ENCODE measurements at places on chromosomes 2 and 18.

GRCh38 chr2:10720947-10721395 lies 459 bp upstream of the ATP6V1C2 start:
- no peak for DNase-seq

- DNase-seq = no peak
Observed at GRCh38 chr2:17101596-17101995, 416.6 kb downstream of the RAD51AP2 start.

DNA sequence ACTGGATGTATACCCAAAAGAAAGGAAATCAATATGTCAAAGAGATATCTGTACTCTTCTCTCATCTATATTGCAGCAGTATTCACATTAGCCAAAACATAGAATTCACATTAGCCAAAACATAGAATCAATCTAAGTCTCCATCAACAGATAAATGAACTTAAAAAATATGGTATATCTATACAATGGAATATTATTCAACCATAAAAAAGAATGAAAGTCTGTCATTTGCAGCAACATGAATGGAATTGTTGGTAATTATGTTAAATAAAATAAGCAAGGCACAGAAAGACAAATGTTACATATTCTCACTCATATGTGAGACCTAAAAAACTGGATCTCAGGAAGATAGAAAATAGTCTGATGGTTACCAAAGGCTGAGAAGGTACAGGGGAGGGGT lies 212.1 kb upstream of the ZC3H15 start:
- no peak for DNase-seq

- DNase-seq = no peak
Observed at GRCh38 chr2:42812899-42813479, 20.6 kb upstream of the HAAO start.

DNA sequence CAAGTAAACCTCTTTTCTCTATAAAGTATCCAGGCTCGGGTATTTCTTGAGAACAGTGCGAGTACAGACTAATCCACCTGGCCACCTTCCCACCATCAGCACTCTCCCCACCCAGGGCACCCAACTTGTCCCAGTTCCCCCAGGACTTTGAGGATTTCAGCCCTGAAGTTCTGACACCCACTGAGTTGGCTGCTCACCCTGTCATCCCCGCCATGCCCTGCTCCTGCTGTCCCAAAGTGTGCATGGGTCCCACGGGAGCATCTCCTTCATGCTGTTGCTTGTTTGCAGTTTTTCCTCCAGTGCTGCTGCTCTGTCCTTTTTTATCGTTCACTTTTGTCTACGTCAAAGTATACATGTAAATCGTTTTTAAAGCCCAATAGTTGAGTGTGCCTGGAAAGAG lies 273.9 kb downstream of the PHLPP1 start:
- no peak for DNase-seq

GRCh38 chr2:102618452-102619413 lies 620 bp upstream of the SLC9A2 start:
- no peak for DNase-seq

DNA sequence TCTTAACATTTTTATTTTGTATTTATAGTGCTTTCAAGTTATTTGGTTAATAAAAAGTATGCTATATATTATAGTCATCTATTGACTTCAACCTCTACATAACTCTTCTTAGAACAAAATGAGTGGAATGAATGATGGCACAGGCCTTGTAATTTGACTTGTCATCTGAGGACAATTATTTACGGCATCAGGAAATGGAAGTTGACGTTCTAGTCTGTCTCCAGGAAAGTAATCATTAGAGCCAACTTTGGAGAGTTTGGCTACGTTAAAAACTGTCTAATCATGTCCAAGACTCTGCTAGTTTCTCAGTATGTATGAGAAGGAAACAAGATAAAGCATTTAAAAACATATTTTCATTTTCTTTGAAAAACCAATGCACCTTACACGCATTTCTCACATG lies 353.6 kb downstream of the ARHGAP15 start:
- no peak for DNase-seq

- no peak for DNase-seq
Observed at GRCh38 chr18:3260995-3261372, 949 bp upstream of the MYL12B start.

DNA sequence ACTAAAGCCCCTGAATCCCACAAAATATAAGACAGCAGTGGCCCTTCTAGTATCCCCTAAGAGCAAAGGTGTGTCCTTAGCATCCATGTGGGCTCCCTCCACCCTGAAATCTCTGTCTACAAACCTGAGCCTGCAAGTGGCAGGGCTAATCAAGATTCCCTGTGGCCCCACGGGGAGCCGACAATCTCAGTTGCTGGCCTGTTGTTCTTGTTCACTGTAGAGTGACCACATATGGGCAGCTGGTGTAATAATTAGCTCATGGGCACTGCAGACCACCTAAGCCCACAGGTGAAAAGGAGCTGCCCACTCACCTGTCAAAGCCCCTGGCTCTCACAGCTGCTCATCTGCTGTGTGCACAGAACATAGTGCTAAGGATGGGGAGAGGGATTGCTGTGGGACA lies 102.3 kb downstream of the MRO start:
- no peak for DNase-seq

DNA sequence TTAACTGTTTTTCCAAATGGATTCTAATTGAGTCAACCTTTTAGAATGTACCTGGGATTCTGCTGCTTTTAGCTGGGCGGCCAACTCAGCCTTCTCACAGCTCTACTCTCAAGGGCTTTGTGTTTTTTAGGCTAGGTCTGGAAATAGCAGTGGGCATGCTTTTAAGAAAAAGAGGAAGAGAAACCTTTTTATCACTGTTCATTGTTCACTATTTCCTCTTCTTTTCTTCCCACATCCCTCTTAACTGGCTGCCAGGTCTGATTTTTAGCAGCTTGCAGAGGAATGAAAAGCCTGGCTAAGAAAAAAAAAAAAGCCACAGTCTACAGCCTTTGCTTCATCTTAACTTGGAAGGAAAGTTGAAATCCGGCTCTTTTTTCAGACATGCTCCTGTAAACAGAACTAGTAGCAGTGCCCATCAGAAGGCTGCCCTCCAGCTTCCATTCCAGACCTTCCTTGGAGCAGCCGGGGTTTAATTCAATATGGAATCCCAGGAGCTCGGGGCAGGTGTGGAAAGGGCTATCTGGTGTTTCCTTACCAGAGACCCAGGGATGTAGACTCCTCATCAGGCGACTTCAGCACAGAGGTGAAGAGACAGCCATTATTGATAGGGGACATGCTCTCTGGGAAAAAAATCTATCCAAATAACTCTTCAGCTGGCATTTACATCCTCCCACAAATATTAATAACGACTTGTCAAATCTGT lies 230.7 kb downstream of the MYO3B start:
- DNase-seq = no peak

- DNase-seq = no peak
Observed at GRCh38 chr2:178233428-178233827, 39.1 kb downstream of the OSBPL6 start.

DNA sequence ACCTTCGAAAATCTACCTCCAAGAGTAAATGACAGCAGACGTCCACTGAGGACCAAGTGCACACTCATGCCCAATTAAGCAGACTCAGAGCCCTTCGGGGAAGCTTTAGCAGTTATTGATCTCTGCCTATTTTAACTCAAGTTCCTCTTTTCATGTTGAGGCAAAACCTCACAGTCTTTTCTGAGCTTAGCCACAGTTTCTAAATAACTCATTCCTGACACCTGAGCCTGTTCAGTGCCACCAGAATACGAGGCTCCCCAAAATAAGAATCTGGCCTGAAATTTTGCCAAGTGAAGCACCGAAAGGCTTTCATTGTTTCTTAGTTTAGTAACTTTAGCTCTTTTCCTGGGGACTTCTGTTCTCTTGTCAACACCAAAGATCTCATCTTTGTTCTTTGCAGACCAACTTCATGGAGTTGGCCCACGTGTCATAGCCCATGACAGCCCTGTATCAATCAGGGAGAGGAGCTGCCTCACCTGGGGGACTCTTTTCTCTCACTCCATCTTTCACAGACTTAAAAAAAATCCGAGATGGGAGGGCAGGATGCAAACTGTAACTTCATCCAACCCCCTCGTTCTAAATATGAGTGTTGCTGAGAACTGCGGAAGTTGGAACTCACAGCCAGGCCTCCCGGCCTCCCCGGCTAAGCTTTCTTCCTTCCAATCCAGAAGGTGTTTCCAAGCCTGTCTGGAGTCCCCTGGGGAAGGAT lies 22.2 kb downstream of the INPP5D start:
- no peak for DNase-seq

DNA sequence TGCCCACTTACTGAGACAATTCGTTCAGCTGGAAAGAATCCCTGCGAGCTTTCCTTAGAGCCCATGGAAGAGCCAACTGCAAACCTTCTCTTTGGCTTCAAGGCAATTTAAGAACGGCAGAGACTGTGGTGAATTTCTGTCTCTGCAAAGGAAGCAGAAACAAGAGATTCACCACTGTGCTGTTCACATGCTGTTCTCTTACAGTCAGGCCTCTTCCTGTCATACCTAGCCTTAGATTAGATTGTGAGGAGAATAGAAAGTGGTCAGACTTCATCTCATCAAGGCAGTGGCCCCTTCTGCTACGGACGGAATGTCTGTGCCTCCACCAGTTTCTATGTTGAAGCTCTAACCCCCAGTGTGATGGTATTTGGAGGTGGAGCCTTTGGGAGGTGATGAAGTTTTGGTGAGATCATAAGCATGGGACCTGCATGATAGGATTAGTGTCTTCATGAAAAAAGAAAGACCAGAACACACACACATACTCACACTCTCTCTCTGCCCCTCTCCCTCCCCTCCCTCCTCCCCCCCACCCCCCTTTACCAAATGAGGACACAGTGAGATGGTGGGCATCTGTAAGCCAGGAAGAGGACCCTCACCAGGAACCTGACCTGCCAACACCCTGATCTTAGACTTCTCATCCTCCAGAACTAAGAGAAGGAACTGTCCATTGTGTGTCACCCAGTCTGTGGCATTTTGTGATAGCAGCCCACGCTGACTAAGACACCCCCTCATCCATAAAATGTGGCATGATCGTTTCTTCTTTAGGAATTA lies 45.6 kb upstream of the NRP2 start:
- DNase-seq = no peak

DNA sequence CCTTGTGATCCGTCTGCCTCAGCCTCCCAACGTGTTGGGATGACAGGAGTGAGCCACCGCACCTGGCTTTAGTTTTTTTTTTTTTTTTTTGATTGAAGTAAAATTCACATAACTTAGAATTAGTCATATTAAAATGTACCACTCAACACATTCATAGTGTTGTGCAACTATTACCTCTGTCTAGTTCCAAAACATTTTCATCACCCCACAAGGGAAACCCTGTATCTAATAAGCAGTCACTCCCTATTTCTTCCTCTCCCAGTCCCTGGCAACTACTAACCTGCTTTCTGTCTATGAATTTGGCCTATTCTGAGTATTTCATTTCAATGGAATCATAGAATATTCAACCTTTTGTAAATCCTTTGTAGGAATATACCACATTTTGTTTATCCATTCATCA lies 123.9 kb upstream of the FAM117B start:
- no peak for DNase-seq

DNA sequence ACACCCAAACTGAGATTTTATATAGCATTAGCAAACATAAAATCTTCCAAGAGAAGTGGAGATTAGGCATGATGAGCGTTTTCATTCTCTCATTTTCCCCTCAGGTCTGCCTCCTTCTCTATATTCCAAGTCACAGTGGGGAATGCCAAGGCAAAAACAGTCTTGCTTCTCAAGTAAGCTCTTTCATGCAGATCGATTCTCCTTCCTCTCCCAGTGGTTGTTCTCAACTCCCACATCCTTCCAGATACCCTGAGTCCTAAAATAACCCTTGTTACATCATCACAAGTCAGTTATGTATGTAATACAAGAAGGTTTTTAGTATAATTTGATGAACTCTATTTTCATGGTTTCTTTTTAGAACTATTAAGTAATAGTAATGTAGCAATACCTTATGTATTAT lies 150.6 kb downstream of the TXNL1 start:
- DNase-seq = no peak

DNA sequence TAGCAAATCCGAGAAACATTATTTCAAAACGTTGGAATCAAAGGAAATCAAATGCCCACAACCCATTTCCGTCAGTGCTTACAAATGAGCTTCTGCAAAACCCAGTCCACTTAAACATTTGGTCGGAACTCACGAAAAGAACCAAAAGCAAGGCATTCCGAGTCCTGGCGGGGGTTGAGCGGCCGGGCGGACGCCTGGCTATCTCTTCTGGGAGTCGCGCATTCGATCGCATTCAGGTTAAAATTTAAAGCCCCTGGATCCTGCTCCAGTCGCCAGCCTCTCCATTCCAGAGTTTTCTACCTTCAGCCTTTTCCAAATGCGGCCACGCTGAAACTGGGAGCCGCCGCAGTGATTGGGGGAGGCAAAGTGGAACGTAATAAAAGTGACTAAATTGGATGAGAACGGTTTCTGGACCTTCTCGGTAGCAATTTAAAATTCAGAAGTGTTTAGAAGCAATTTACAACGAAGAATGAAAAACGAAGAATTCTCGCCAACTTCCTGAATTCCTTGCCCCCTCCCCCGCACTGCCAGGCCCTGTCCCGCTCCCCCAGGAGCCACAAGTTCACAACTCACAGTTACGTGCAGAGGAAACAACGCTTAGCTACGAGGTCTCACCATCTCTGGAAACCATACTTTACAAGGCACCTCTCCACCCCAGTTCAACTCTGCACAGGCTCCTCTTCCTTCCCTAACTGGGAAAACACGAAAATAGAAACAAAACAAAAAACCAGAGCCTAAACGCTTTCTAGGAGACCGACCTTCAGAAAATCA lies 1.7 kb upstream of the GATA6 start:
- no peak for DNase-seq

DNA sequence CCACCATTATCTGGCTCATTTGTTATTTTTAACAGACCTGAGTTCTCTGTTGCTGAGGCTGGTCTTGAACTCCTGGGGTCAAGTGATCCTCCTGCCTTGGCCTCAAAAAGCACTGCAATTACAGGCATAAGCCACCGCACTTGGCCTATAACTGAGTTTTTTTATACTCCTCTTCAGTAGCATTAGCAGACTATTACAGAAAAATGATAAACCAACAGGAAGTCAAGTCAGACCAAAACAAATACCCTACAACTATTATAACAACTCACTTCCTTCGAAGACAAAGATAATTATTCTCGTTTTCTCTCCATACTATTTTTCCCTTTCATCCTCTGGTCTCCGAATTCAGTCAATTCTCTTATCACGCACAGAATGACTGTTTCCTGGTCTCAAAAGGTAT lies 78.2 kb downstream of the MEMO1 start:
- DNase-seq = no peak

GRCh38 chr18:64017870-64018269 lies 48.0 kb downstream of the SERPINB8 start:
- DNase-seq = no peak

DNA sequence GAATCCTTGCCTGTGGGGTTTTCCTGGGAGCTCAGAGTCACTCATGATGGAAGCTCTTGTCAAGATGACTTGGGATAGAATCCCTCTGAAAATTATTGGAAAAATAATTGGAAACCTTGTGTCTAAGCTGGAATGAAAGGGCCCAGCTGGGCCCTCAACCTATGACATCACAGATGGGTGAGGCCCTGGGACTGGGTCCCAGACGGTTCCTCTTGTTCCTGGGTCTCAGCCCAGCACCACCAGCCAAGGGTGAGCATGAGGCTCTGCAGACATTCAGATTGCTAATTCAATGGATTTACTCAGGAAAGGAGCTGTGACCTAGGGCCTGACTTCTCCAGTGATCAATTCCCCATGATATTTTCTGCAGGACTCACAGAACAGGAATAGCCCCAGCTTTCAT lies 188.3 kb upstream of the MYT1L start:
- no peak for DNase-seq
